ENCODE measurements at places on chromosomes 6 and 20.

DNA sequence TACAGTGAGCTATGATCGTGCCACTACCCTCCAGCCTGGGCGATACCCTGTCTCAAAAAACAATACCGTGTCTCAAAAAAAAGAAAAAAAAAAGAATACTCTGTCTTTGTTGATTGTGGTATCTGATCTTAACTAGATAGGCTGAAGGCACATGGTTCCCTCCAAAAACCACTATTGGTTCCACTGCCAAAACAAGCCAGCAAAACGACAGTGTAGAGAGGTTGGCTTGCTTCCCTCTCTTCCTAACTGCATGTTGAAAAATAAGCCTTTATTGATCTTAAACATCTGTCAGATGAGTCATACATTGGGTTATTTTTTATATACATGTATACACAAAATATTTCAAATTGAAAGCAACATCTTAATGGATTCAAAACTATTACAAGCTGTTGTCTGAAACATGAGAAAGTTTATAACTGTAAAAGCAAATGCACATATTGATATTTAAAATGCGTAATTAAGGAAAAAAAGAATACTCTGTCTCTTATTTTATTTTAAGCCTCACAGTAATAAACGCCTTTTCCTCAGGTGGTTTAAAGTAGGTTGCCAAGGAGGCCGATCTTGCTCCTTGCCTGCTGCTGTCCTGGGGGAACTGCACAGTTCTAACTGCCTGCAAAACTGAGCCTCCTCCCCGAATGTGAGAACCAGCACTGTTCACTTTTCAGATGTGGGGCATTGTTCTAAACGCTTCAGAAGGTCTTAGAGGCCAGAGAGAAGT lies 7.0 kb upstream of the NINL start:
- DNase-seq = no peak

GRCh38 chr20:36274181-36274841 lies 31.8 kb upstream of the DLGAP4 start:
- no peak for DNase-seq

GRCh38 chr6:116102873-116103272 lies 2.2 kb downstream of the NT5DC1 start:
- DNase-seq = no peak

- peak; percentile 15 for DNase-seq
Measured at GRCh38 chr6:87968435-87969278, 79.0 kb upstream of the SPACA1 start.

GRCh38 chr6:89475101-89475500 lies 42.1 kb downstream of the ANKRD6 start:
- no peak for DNase-seq

GRCh38 chr6:124780623-124781022 lies 181.6 kb upstream of the RNF217 start:
- DNase-seq = no peak

- DNase-seq = no peak
Measured at GRCh38 chr6:135647521-135647920, 150.0 kb upstream of the AHI1 start.

- no peak for DNase-seq
Measured at GRCh38 chr20:58384821-58385220, 4.2 kb upstream of the VAPB start.

DNA sequence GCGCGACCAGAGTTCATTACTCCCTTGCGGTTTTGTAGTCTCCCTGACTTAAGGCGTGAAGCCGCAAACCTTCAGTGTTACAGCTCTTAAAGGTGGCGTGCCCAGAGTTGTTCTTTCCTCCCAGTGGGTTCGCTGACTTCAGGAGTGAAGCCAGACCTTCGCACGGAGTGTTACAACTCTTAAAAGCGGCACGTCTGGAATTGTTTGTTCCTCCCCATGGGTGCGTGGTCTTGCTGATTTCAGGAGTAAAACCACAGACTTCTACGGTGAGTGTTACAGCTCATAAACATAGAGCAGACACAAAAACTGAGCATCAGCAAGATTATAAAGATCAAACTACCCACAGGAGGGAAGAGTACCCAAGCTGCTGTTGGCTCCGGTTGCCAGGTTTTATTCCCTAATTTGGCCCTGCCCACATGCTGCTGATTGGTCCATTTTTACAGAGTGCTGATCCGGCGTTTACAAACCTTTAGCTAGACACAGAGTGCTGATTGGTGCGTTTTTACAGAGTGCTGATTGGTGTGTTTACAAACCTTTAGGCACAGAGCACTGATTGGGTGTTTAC lies 10.4 kb downstream of the TMEM14C start:
- peak; percentile 49 for DNase-seq

- DNase-seq = no peak
Measured at GRCh38 chr6:150314230-150315188, 54.3 kb upstream of the IYD start.

GRCh38 chr6:31055441-31055840 lies 45.2 kb downstream of the MUC22 start:
- no peak for DNase-seq

- no peak for DNase-seq
Measured at GRCh38 chr6:15171026-15171425, 74.8 kb upstream of the JARID2 start.

GRCh38 chr6:13453771-13454251 lies 33.6 kb downstream of the GFOD1 start:
- peak; percentile 45 for DNase-seq

DNA sequence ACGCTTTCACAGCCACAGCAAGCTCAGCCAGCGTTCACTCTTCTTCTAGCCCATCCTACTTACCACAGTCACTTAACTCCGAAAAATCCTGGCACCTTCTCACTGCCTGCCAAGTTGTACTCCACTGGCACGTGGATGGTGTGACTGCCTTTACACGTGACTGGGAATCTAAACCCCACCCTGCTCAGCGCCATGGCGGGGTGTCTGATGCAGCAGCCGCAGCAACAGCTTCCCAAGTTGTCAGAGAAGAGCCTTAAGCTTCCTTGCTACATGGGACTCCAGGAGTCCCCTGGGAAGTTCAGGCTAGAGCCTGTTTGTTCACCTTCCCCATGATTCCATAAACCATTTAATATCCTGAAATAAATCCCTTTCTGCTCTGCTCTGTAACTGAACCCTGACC lies 61.9 kb upstream of the FOXC1 start:
- no peak for DNase-seq

DNA sequence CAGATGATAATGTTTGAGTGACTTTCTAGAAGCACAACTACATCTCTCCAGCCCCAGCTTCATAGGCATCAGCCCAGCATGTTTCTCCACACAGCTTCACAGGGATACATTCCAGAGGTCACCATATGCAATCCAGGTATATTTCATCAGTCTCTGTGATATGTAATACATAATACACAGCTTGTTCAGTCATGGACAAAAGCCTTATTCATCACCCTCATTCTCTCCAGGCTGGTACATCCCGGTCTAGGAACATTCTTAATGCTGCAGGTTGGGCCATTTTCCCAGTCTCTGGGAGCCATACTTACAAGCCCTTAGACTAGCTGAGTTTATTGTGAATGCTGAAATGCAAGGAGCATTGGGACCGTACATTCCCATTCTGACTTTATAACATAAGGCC lies 169.4 kb downstream of the TMEM200A start:
- DNase-seq = no peak

- no peak for DNase-seq
Measured at GRCh38 chr20:64201653-64202052, 37.4 kb downstream of the MYT1 start.

DNA sequence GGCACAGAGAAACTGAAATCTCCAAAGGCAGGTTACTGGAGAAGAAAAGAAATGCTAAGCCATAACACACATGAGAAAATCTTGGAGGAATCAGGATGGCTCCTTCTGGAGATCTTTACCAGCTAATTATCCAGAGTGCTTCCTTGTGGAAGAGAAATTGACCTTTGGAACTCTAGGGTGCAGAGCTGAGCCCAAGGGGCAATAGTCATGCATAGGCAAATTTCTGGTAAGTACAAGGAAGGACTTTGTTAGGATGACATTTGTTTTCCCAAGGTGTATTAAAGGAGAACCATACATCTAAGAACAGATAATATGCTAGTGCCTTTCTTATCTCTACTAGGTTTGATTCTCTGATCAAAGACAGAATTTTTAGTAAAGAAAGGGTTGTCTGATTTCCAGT lies 670.6 kb downstream of the DHX35 start:
- DNase-seq = no peak

GRCh38 chr6:121826156-121826810 lies 390.8 kb downstream of the GJA1 start:
- no peak for DNase-seq

GRCh38 chr20:19288061-19288460 lies 75.6 kb downstream of the SLC24A3 start:
- no peak for DNase-seq

- peak; percentile 56 for DNase-seq
Measured at GRCh38 chr6:156776470-156776839, 723 bp upstream of the ARID1B start.

- no peak for DNase-seq
Measured at GRCh38 chr6:117932001-117932400, 24.9 kb downstream of the SLC35F1 start.

GRCh38 chr6:25558155-25558817 lies 93.7 kb upstream of the SCGN start:
- no peak for DNase-seq

DNA sequence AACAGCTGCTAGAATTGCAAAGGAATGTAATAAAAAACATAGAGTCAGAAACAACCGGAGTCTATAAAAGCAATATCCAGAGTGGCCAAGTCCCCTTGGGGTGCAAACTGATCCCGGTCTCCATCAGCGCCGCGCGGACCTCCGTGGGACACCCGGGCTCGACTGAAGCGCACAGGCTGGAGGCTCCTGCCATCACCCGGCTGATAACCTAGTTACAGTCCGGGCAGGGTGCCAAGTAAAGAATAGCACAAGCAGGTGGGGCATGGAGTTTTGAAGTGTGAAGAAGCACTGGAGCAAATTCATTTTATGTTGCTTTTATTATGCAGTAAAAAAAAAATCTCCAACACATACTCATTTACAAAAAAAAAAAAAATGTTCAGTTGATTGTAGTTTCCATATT lies 205.1 kb upstream of the GMDS start:
- DNase-seq = no peak

DNA sequence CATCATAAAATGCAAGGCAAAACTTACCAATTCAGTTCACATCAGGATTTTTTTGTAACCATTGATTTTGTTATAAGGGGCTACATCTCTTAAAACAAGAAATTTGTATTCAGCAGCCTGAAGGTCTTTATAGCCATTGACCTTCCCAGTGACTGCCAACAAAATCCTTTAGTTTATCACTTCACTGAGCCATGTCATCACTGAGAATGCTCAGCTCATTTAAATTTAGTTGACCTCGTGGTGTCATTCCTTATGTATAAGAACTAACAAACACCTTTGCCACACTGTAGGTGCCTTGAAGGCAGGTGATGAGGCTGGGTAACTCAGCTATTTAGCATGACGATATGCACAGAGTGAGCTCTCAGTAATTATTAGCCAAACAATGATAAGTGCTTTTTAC lies 77.7 kb downstream of the GRM1 start:
- no peak for DNase-seq

GRCh38 chr6:104505838-104506237 lies 353.9 kb downstream of the HACE1 start:
- DNase-seq = no peak

DNA sequence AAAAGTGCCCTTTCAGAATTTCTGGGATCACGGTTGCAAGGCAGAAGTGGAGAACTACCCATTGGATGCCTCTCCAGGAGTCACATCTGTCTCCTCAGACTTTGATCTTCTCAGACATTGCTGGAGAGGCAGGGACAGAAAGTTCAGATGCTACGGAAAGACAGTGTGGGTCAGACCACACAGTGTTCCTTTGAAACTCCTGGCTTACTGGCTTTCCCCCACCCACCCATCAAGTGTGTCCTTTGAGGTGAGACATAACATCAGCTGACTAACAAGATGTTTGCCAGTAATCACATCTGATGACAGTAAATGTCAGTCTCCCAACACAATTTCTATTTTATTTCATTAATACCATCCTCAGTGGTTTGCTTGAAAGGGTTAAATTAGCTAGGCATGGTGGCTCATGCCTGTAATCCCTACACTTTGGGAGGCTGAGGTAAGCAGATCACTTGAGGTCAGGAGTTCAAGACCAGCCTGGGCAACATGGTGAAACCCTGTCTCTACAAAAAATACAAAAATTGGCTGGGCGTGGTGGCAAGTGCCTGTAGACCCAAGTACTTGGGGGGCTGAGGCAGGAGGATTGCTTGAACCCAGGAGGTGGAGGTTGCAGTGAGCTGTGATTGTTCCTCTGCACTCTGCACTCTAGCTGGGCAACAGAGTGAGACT lies 67.2 kb upstream of the SNX9 start:
- peak; percentile 42 for DNase-seq

GRCh38 chr6:111724039-111724438 lies 118.4 kb upstream of the TRAF3IP2 start:
- DNase-seq = no peak

DNA sequence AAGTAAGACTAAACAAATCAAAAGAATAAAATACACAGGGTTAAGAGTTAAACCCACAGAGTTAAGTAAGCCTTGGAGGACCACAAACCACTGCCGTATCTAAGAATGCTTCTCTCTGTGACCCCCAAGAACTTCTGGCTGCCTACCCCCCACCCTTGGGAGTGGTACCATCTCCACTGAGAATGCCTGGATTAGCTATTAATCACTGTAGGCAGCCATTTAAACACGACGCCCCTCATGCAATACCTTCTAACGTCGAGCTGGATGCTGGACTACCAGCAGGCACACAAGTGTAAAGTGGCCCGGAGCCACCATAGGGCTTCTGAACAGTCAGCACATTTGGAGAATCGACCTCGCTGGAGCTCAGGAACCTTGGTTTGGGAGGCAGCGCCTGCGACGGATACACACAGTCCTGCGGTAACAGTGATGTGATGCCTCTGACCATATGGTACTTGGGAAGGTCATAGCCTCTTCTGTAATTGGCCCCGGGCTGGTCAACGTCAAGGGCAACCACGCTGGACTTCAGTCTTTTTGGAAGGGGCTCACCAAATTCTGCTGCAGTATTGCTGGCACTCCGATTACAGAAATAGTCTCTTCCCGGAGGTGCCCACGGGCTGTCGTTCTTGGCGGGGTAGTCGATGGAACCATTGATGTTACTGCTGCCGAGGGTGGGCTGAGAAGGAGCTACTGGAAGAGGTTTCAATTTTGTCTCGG lies 18.0 kb downstream of the ZNF217 start:
- no peak for DNase-seq

DNA sequence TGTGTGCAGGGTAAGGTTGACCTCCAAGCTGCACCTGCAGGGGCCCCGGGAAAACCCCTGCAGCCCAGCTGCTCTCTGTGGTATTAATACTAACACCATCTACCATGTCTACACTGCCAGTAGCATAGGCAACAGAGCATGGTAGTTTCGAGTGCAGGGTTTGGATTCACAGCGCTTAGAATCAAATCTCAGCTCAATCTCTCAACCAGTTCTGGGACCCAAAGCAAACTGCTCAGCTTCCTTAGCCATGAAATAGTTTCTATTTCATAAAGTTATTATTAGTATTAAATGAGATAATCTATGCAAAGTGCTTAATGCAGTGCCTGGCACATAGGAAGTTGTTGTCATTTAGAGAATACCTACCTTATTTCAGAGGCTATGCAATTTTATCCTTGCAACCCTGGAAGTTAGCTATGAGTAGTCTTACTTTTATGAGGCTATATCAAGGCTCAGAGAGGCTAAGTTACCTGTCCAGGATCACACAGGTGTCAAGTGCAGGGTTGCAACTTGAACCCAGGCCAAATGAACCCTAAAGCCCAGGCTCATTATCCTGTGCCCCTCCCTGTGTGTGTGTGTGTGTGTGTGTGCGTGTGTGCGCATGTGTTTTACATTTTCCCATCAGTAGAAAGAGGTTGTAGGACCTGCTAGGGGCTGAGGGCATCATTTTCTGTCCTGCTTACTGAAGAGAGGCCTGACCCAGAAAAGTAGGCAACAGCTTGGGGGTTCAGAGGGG lies 27.6 kb upstream of the MRPS18A start:
- DNase-seq = no peak

All from CD4-positive, alpha-beta T cell treated with Interleukin-21 for 1 hour (primary cell).